Stimulated activated CD8-positive, alpha-beta memory T cell treated with anti-CD3 and anti-CD28 coated beads, Interleukin-4, amount 100 ng/mL, for 4 hours (primary cell): ENCODE measurements at places on chromosomes 2 and 18.

DNA sequence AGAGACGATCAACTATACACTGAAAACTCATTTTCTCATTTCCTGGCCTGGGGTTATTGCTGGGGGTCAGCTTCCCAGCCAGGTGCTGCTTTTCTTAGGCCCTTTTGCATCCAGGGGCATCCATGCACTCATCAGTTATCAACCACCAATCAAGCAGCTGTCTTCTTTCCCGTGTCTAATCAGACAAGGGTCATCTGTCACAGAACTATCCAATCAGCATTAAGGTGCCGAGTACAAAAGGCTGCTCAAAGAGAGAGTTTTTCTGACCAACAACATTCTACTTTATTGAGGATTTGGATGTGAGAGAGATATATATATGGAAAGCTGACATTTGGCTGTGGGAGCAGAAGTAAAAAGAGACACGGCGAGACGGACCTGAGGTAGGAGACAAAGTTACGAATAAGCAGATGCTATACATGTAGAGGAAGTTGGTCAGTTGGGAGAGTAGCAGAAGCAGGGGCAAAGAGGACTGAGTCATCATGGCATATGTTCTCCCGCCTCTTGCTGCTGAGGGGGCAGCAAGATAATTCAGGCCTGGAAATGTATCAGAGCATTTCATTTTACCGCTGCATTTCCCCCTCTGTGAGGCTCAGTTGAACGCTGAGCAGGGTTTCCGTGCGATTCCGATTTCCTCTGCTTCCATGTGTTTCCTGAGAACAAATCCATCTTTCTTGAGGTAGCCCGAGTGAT, 129.3 kb downstream of the NUP35 start:
- DNase-seq, result no peak

- DNase-seq, result no peak
These were observed 40.7 kb downstream of the RHOB start for GRCh38 chr2:20487392-20488174.

- no peak for DNase-seq
These were observed 14.4 kb upstream of the MRPL19 start for GRCh38 chr2:75632091-75632701.

DNA sequence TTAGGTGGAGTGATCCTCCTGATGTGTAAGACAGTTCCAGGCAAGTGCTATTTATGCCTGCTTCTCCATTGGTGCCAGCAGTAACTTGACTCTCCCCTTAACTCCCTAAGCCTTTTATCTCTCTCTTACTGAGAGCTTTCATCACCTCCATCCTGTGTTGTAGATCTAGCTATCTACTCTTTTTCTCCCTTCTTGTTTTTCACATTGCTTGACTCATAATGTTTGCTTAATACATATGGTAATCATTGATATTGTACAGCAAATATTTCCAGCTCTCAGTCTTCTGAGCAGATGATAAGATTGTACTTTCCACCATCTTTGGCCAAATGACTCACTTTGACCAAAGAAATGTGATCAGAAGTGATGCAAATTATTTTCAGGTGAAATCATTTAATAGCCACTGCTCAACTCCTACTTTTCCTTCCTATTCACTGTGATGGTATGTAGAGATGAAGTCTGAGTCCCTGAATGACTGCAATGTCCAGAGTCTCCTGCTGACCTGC, 165.0 kb downstream of the PLCL1 start:
- DNase-seq, result no peak

GRCh38 chr18:54109131-54109683, 115.3 kb downstream of the MBD2 start:
- DNase-seq, result no peak
